ENCODE measurements at places on chromosomes 7 and 10.

DNA sequence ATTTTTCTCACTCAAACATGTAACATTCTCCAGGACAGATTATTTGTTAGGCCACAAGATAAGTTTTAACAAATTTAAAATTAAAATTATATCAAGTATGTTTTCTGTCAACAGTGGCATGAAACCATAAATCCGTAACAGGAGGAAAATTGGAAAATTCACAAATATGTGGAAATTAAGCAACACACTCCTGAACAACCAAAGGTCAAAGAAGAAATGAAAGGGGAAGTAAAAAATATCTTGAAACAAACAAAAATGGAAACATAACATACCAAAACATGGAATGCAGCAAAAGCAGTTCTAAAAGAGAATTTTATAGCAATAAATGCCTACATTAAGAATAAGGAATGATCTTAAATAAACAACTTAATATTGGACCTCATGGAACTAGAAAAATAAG is 147.3 kb downstream of the ZEB1 start:
- DNase-seq, result no peak

- DNase-seq, result no peak
Observed at GRCh38 chr10:121096617-121097431, 245.7 kb downstream of the WDR11 start.

- DNase-seq, result no peak
Observed at GRCh38 chr7:2757361-2757903, 69.4 kb downstream of the AMZ1 start.

GRCh38 chr10:70918851-70919530 is 30.6 kb upstream of the PCBD1 start:
- no peak for DNase-seq

GRCh38 chr10:129905553-129905952 is 58.5 kb downstream of the EBF3 start:
- DNase-seq, result no peak

GRCh38 chr10:10125676-10126075 is 892.0 kb upstream of the CELF2 start:
- no peak for DNase-seq

DNA sequence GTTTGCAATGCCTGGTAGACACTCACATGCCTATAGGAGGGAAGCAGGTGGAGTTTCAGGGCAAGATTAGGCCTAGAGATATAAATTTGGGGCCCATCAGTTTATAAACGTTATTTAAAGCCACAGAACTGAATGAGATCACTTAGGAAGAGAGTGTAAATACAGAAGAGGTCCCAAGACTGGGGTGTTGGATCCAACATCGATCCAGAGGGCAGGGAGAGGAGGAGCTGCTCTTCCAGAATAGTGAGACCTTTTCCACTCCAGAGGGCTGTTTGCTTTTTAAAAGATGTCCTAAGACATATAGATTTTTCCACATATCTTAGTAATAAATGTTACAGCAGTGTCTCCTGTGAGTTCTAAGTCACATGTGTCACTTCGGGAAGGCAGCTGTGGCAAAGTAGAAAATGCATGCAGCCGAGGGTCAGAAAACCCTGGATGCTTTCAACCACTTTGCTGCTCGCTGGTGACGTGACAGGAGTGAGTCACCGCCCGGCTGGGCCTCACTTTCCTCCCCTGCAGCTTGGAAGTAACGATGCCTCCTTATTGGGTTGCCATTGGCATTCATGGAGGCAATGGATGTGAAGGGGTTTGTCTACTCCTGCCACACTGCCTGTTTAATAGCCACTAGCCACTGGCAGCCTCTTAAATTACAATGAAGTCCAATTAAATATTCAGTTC is 95.4 kb downstream of the TRIL start:
- no peak for DNase-seq

DNA sequence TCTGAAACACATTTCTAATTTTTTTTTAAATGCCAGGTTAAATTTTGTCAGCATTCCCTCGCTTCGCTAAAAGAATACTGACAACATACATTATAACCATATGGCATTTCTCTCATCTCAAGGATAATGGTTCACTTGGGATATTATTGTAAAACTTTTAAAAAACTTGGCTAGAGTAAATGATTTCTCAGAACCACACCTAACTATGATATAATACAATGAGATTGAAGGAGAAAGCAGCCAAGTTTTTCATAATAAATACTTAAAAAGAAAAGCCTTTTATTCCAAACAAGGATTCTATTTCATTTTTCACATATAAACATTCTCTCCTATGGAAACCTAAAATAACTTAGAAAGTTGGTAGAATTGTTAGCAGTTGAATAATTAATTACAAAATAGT is 413.9 kb downstream of the HGF start:
- DNase-seq, result no peak

DNA sequence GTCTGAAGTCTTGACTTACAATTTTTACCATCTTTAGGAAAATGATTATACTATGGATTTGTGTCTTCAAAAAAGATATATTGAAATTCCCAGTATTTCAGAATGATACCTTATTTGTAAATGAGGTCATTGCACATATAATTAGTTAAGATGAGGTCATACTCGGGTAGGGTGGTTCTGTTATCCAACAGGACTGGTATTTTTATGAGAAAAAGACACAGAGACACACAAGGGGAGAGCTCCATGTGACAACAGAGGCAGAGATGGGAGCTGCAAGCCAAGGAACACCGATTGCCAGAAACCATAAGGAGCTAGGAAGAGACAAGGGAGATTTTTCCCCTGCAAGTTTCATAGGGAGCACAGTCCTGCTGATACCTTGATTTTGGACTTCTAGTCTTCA is 356.9 kb downstream of the ARL4A start:
- DNase-seq, result no peak

- no peak for DNase-seq
Observed at GRCh38 chr7:137036768-137037167, 168.3 kb downstream of the CHRM2 start.

GRCh38 chr10:73771722-73772280 is 10.0 kb upstream of the CHCHD1 start:
- peak; percentile 76 for DNase-seq

GRCh38 chr7:31004393-31004792 is 40.6 kb downstream of the GHRHR start:
- no peak for DNase-seq

DNA sequence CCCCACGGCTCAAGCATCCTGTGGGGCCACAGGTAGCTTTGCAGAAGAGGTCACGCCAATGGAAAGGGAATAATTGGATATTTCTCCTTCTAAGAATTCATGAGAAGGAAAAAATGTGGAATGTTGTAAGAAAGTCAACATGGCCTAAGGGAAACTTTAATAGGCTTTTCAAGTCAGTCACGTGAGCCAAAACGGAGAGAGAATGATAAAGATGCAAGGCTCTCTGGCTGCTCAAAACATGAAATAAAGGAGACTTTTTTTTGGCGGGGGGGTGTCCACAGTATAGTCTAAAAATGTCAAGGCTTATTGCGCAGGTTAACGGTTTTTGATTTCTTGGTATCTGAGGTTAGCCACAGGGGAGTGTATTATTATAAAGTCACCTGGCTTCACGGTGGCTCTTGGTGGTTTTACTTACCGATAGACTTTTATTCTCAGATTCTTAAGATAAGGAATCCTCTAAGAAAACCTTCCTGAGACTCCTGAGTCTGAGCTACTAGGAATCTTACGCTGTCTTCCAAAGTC is 148.1 kb downstream of the ARHGAP21 start:
- DNase-seq, result no peak

DNA sequence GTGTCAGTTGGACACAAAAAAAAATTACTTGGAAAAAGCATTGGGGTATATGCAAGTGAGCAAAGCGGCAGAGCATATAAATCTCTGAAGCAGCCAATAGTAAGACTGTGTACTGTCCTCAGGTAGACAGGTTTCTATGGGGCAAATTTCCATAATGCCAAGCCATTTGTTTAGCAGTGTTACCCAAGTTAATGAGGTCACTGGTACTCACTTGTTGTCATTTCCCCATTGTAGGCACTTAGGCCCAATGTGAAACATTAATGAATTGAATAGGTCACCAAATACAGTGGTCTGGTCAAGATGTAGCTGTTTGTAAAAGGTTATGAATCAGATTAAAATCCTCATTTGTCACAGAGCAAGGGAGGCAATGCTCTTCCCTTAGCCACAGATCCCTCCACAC is 27.5 kb downstream of the HOXA1 start:
- DNase-seq, result no peak

DNA sequence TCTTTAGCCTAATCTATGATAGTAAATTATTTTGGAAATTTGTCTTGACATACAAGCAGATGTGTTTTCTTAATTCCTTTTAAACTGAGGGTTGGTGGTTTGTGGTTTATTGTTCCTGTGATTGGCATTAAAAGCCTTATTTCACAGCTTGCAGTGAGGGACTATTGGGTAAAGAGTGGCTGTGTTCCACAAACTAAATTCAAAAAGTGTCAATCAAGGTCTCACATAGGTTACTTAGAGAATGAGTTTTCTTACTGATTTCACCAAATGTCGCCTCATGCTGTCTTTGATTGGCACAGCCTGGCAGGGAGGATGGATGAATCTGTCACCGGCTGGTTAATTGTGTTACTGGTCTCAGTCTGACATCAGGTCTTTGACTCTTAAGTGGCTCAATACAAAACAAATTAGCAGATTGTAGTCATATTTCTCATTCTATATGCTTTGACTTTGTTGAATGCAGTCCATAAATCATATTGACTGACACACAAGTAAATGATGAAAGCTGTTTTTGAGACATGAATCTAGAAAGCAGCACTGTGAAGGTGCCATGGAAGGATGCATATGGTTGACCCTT is 66.8 kb upstream of the CYP26C1 start:
- no peak for DNase-seq

DNA sequence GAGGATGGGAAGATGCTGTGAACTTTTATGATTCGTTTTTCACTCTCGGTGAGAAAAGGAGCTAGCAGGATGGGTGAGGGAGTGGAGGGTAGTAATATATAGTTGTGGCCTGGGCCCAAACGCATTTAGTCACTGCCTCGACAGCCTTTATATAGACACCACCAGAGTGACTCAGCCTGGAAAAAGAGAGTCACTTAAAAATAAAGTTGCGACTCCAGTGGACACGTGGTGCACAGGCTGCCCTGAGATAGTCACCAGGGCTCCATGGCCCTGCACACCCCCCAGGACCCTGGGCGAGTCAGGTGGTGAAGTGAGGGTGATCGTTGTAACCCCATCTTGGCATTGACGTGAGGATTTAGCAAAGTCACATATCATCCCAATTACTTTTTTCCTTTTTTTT is 106.7 kb downstream of the CUX1 start:
- no peak for DNase-seq

GRCh38 chr10:71638064-71638821 is 81.3 kb downstream of the C10orf105 start:
- DNase-seq, result no peak

Data from omental fat pad (tissue), 4 donors.